Bronchus fibroblast of lung (primary cell): ENCODE measurements at places on chromosomes 13 and 19. TPM values are rescaled to one million over a fixed set of nuclear protein-coding genes. Genes with fewer than 3 reads are reported as not detected.

Gene ZNF83
- 11.9 and 16.5 TPM in 2 replicates for total RNA-seq

Gene KLK12
- not detected in 2 replicates for total RNA-seq

Gene RXFP2
- total RNA-seq = not detected in 2 replicates

Gene OR10H1
- total RNA-seq = not detected in 2 replicates

Gene SLC10A2
- total RNA-seq = not detected in 2 replicates

Gene CGB8
- total RNA-seq = not detected in 2 replicates

Gene MISP3
- 0.30 and 1.2 TPM in 2 replicates for total RNA-seq

Gene CEACAM16
- not detected in 2 replicates for total RNA-seq

Gene CLEC17A
- not detected in 2 replicates for total RNA-seq
